RPMI7951 (cell line): ENCODE measurements at places on chromosomes 16 and 17. TPM values are rescaled to one million over a fixed set of nuclear protein-coding genes. Genes with fewer than 3 reads are reported as not detected.

Gene HBQ1
- total RNA-seq, result not detected in 2 replicates

- DNase-seq, result no peak
Measured at GRCh38 chr17:19760746-19761145, 12.6 kb upstream of the ALDH3A1 start.

GRCh38 chr17:82134101-82134500, 36.1 kb upstream of the FASN start:
- DNase-seq, result no peak

DNA sequence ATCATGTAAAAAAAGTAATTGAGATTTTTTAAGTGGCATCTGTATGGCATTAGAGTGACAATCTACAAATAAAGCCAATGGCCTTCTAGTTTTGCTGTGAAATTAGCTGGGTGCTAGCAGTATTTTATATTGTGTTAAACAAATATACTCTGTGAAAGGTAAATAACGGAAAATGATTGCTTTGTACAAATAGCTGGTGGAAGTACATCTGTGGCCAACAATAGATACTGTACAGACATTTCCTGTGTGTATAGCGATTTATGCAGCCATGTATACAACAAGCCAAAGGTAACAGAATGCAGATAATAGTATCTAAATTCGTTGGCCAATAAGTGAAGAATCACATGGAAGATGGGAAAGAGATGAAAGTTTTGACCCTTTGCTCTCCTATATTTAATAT, 26.6 kb downstream of the IQCK start:
- no peak for DNase-seq

DNA sequence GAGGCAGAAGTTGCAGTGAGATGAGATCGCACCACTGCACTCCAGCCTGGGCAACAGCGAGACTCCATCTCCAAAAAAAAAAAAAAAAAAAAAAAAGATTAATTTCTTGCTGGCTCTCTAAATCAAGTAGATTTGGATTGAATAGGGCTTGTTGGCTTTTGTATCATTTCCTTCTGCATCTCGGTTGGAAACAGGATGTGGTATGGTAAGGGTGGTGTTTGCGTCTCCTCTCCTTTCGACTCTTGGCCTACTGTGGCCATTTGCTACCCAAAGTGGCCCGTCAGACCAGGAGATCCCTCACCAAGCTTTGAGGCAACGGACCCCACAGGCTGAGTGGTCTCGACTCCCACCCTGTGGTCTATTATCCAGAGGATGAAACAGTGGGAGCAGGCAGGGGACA, 168.0 kb upstream of the IRX3 start:
- DNase-seq, result no peak

Gene APPBP2
- 18.7 and 20.3 TPM in 2 replicates for total RNA-seq

DNA sequence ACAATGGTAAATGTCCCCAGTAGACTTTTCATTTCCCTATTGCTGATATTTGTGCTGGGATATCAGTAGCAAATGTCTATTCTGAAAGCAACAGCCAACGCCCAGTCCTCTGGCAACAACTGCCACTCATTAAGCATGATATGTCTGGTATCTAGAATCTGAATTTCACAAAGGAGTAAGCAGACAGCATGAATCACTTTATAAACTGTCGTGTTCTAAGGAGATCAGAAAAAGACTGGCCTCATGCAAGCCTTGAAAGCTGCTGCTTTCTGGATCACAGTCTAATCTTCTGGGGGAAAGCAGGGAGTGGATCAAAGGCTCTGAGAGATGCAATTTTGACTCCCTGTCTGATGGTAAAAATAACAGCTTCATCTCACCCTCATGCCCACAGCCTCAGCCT, 153.1 kb upstream of the NOG start:
- DNase-seq, result peak; percentile 26

DNA sequence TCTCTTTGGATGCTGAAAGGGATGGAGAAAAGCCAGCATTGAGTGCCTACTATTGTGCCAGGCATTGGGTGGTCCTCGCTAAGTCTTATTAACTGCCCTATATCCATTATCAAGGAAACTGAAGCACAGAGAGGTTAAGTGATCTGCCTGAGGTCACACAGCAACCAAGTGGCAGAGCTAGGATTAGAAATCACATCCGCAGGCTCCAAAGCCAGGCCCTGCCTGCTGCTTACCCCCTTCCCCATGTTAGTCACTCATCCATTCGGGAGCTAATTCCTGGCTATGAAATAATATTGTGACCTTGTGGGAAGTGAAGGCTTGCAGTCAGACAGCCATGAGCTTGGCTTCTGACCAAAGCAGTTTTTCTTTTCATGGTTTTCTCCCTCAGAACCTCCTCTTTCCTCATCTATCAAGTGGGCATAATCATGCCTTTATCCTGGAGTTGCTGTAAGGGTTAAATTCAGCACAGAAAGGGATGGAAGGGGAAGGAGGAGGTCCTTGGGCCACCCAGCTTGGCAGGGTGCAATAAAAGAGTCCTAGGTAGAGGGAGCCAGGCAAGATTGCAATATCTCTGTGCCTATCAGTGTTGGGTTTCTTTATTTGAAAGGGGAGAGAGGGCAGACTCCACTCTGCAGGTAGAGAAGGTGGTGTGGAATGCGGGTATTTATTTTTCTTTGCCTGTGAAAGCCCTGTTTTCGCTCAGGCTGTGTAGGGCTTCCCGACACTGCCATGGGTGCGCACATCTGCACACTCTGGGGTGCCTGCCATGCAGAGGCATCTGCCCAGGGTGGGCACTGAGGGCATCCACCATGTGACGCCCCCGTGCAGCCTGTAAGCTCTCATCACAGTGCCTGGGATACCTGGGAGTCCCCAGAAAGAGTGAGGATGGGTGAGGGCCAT, 11.3 kb downstream of the RAI1 start:
- DNase-seq, result no peak

Gene LRRC36
- total RNA-seq, result not detected in 2 replicates

- DNase-seq, result peak; percentile 16
Measured at GRCh38 chr16:674968-675883, at the start of gene RHBDL1. TSS of gene RHBDL1 (plus strand) at chr16:675671. CDS start at chr16:675791, 120 bp downstream.

Gene ATMIN
- 27.9 and 33.5 TPM in 2 replicates for total RNA-seq

GRCh38 chr17:64216338-64217248, 46.5 kb downstream of the TEX2 start:
- peak; percentile 65 for DNase-seq

GRCh38 chr17:21288571-21289017, 4.1 kb downstream of the MAP2K3 start:
- no peak for DNase-seq

DNA sequence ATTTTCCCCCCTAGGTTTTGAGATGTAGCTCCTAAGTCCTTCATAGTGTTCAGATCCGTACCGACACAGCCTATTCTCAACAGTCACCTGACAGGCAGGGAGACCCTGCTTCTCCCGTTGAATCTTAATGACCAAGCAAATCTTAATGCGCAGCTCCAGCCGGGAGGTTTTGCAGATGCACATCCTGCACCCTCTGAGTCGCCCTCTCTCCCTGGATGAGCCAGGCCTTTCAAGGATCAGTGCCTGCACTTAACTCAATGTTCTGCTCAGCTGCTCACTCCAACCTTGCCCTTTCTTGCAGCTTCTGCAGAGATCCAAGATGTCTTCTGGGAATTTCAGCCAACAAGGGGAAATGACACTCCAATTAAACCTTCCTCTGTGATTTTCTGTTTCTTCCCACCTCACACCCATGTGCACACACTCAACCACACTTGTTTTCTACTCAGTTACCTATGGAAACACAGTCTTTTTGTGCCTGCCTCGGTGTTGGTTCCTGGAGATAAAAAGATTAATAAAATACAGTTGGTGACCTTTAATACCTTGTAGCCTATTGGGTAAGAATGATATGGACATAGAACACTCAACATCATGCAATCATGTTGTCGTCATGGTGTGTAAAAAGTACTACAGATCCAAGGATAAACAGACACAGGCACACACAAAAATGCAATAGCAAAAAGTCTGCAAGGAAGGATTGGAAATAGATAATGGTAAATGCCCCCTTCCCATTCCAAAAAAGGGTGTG, 76.9 kb upstream of the DYNLRB2 start:
- DNase-seq, result no peak

Gene FAM222B
- 2.4 and 3.4 TPM in 2 replicates for total RNA-seq

GRCh38 chr17:70622368-70623260, 453.3 kb downstream of the KCNJ2 start:
- peak; percentile 39 for DNase-seq

Gene CDH15
- 0.36 and 0.59 TPM in 2 replicates for total RNA-seq

Gene UBN1
- total RNA-seq, result 16.5 and 19.7 TPM in 2 replicates

DNA sequence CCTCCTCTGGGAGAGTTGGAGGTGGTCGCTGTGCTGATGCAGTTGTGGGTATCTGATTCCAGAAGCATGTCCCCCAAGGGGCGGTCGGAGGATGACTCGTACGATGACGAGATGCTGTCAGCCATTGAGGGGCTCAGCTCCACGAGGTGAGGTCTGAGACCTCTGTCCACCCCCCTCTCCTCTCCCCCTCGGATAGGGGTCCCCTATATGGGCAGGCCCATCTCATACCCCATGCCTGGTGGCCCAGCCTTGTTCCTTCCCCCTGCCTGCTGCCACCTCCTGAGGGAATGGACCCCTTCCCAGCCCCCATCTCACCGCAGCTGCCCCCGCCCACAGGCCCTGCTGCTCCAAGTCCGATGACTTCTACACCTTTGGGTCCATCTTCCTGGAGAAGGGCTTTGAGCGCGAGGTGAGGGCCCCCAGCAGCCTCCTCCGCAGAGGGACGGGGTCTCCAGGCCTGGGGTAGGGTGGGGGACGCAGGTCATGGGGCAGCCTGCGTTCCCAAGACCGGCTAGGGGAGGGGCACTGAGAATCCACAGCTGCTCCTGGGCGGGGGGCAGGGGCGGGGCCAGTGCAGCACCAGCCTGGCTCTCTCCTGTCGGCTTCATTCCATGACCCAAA, 39.2 kb downstream of the ADCY7 start:
- no peak for DNase-seq

Gene TMEM238L
- total RNA-seq, result not detected in 2 replicates

GRCh38 chr16:73032541-73033270, 15.2 kb downstream of the ZFHX3 start:
- DNase-seq, result no peak

DNA sequence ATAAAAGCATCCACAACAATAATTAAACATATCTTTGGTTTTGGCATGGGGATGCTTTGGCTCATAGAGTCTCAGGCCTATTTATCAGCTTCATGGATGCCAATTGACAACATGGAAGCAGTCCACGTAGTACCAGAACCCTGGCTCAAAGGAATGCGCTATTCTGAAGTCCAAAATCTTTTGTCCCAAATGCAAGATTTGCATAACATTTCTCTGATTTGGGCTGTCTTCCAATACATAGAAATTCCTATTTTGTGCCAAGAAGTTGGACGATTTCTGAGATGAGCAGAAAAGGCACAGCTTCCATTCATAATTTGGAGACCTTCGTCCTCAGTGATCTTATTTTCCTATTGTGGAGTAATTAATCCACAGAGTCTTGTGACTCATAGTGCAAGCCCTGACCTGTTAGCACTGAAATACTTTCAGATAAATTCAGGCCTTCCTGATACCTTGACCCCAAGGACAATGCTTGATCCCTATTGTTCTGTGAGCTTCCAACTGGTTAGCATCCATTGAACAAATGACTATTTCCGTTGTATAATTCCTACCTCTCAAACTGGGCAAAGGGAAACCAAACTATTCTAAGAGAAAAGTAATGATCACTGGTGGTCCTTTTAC, 78.4 kb upstream of the CDH11 start:
- DNase-seq, result no peak

DNA sequence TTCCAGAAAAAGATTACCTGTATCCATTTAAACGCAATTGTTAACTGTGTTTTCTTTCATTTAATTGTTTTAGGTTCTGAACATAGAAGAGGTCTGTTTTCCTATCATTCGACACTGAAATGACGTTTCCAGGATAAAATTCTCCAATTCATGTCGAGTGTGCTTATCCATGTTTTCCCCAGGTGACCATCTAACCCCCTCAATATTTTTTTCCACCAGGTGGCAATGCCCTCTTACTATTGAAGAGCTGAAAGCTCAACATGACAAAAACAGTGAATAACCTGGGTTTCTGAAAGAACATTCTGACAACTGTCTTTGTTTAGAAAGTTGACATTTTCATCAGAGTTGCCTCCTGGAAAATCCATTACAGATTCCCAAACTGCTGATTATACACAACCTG, 948.7 kb downstream of the KCNJ2 start:
- peak; percentile 61 for DNase-seq

- peak; percentile 42 for DNase-seq
Measured at GRCh38 chr17:39634384-39634871, 2.5 kb upstream of the STARD3 start.

DNA sequence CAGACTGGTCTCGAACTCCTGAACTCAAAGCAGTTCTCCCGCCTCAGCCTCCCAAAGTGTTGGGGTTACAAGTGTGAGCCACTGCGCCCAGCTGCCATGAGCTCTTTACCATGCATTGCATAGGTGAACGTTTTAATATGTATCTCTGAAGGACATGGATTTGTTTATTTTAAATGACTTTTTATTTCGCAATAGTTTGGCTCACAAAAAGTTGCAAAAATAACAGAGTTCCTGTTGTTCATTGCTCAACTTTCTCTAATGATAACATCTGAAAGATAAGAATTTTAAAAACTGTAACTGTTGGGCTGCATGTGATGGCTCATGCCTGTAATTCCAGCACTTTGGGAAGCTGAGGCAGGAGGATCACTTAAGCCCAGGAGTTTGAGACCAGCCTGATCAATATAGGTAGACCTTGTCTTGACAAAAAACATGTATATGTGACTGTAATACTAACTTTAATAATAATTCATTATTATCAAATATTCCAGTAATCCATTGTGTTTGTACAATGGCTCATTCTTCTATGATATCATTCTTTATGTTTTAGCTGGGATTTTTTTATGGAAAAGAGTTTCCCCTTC, 80.1 kb downstream of the ABCC1 start:
- no peak for DNase-seq

Gene BLTP2
- 58.4 and 72.6 TPM in 2 replicates for total RNA-seq

Gene ABCA9
- total RNA-seq, result not detected in 2 replicates

Gene XAF1
- 18.0 and 28.1 TPM in 2 replicates for total RNA-seq

DNA sequence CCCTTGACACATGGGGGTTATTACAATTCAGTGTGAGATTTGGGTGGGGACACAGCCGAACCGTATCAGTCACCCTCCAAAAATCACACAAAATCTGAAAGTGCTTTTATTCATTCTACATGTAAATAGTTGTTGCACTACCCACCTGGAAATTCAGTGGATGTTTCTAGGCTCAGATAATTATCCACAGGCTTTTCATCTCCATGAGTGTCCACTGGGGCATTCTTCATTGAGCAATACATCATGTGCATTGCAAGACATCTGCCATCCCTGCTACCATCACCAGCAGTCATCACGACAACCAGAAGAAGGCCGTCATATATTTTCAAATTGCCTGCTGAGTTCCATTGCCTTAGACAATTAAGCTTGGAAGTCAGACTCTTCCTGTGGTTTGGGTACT, 330.8 kb downstream of the WWOX start:
- DNase-seq, result no peak

GRCh38 chr16:18008356-18008755, 328.2 kb downstream of the NPIPA8 start:
- DNase-seq, result no peak

Gene SOX9
- total RNA-seq, result 6.7 and 9.0 TPM in 2 replicates

- no peak for DNase-seq
Measured at GRCh38 chr17:17403899-17404576, 72.8 kb upstream of the MED9 start.

Gene FOXF1
- 2.1 and 3.0 TPM in 2 replicates for total RNA-seq
